ENCODE measurements at places on chromosomes 1 and 21.

GRCh38 chr1:3186526-3186921 is 117.5 kb downstream of the PRDM16 start:
- DNase-seq = no peak

DNA sequence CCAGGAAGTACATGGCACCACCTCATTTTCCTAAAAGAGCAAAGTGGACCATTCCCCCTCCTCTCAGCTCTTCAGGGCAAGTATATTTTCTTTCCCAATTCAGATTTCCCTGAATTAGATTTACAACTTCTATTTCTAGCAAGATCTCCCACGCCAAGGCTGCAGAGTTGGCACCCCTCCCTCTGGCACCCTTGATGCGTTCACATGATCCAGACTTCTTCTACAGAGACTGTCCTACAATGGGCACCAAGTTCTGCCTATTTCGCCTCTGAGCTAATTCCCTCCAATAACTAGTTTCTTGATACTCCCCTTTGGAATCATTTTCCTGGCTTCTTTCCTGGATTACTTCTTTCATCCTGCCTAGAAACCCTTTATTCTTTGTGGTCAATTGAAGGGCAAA is 122.0 kb downstream of the CDC7 start:
- no peak for DNase-seq

DNA sequence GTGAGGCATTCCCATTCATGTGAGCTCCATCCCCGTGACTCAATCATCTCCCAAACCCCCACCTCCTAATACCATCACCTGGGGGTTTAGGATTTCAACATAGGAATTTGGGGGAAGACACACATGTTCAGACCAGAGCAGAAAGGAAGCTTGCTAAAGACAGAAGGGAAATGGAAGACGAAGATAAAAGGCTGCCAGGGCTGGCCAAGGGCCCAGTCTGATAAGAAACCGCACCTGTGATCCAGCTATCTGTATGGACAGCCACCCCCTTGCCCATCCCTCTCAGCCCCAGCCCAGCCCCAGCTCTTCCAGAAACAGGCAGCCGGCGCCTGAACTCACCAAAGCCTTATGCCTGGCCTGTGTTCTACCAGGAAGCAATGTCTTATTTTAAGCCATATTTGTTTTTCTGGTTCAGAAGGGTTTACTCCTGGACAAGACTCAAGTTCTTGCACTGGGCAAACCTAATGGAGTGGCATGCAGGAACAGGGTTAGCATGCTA is 198.4 kb upstream of the VAMP3 start:
- DNase-seq = no peak

DNA sequence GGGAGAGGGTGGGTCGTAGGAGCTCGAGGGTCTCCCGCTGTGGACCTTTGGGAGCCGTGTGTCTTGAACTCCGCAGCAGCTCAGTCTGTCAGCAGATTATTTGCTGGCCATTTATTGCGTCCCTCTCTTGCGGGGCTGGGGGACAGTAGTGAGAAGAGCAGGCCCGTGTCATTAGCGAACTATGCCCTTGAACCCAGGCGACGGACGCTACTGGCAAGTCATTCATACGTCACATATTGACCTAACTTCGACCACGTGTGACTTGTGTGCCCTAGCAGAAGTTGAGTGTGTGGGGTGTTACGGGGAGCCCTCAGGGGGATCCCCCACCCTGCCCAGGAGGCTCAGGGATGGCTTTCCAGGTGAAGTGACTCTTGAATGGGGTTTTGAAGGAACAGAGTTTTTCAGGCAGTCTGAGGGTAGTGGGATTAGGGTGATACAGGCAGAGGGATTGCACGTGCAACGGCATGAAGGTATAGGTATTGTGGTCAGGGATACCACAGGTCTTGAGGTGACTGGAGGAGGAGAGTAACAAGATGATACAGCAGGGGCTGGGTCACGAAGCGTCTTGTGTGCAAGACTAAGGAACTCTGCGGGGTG is 13.0 kb downstream of the RCC1 start:
- DNase-seq = no peak

DNA sequence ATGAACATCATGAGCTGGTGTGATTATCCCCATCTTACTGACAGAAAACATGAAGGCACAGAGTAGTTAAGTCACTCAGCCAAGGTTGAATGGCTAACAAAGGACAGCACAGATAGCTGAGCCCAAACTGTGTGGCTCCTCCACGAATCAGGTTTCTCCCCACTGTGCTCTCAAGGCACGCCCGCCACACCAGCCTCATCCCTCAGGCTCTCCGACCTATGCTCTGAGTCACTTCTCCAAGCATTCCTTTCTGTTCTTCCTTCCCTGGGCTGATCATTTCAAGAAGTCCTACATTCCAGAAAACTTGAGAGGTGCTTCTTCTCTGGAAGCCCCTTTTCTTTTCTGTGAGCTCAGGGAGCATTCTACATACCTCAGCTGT is 25.3 kb upstream of the SDC3 start:
- no peak for DNase-seq

DNA sequence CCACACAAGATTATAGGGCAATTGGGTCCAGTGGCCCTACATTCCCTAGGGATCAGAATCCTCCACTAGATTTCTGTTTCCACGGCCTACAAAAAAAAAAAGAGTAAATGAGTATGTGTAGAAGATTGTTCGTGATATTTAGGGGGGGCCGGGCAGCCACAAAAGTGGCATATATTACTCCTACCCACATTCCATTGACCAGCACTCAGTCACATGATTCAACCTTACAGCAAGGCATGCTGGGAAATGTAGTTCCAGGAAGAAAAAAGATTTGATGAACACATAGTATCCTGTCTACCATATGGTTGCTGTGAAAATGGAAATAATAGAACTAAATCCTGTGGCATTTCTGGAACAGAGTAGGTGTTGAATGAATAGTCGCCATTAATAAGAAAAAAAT is 43.4 kb upstream of the GJB5 start:
- no peak for DNase-seq

DNA sequence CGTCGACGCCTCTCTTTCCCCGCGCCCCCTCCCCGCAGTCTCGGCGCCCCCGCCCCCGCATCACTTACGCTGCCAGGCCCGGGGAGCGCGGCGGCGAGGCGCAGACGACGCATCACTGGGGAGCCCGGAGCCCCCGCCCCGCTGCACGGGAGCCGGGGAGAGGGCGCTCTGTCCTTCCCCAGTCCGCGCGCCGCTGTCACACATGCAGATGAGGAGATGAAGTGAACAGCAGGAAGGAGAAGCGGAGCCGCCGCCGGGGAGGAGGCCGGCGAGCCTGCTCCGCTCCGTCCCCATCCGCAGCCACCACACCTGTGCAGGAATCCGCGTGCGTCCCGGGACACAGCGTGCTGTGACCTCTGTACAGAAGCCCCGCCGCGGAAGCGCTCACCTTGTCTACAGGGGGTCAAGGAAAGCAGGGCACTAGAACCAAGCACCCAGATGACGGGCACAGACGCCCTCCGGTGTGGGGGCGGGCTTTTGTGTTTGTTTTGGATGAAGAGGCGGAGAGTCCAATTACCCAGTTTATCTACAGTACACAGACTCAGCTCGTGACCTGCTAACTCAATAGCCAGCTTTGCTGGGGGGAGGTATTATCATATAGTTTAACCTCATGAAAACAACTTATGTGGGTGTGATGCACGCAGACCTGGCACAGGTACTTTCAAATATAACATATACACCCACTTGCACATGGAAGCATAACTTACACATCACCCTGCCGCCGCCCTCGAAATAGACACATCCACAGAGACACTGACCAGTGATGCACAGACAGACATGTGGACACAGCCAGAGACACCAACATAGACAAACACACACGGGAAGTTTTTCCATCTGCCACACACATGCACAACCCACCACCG is 12.4 kb downstream of the KLHDC8A start:
- DNase-seq = no peak

DNA sequence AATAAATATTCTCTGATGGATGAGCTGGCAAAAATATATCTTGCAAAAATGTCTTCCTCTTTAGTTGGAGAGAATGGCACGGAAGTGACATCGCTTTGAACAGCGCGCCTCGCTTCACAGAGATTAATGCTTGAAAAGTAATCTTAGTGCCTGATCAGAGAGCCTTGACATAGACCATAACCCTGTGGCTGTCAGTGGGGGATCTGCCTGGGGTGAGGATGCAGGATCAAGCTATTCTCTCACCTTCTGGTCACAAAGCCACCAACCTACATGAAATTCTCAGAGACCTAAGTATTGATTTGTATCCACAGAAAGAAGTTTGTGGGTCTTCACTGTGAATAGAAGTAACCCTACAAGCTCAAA is 492.6 kb downstream of the LMO4 start:
- DNase-seq = no peak

- peak; percentile 56 for DNase-seq
These were observed 104.9 kb upstream of the TMPRSS2 start for GRCh38 chr21:41612674-41613532.
